Activated T-cell treated with anti-CD3 and anti-CD28 coated beads for 1 hour (primary cell): ENCODE measurements at places on chromosomes 6 and 20.

GRCh38 chr6:53734473-53735299 is 60.1 kb upstream of the LRRC1 start:
- DNase-seq: no peak

DNA sequence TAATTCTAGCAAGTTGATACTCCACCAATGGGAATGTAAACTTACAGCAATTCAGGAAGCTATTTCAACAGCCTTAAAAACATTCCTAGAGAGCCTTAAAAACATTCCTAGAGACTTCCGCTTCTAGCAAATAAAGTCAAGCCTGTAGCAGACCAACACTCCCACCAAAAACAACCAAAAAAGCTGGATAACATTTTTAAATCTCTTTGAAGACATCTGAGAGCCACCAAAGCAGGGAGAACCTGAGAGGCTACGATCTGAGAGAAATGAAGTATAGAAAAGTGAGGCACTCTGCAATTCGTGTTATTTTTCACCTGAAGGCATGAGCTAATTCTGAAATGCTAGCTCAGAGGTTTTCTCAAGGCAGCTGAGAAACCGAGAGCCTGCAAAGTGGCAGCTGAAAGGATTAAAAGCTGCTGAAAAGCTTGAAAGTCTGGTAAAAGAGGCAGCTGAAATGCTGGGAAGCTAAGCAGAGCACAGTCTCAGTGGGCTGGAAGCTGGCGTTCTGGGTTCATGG is 20.9 kb downstream of the GPR63 start:
- DNase-seq: no peak

DNA sequence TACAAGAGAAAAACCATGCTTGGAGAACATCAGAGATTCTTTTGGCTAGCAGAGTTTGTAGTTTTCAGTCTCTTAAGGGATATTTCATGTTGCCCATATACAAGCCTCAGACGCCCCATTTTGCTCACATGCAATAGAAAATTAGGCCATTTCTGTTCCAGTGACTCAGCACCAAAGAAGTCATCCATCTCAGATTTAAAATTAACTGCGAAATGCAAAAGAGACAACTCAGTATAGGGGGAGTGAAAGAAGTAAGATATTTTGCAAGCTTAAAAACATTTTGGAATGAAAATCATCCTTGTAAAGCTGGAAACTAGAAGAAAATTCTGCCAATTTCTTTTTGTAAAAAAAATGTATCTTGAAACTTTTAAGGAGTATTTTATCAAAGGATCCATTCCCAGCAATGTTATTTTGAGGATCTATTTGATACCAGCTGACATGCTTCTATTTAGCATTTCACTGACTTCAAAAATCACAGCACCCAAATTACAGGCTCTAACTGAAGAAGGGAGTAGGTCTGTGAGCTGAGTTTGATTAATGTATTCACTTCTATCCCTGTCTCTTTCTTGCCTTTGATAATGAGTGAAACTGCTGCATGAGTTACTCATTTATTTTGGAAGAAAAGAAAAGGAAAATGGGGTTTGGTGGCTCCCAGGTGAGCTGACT is 223.7 kb upstream of the SULF2 start:
- DNase-seq: no peak

GRCh38 chr6:50185006-50185405 is 135.3 kb upstream of the DEFB112 start:
- no peak for DNase-seq

DNA sequence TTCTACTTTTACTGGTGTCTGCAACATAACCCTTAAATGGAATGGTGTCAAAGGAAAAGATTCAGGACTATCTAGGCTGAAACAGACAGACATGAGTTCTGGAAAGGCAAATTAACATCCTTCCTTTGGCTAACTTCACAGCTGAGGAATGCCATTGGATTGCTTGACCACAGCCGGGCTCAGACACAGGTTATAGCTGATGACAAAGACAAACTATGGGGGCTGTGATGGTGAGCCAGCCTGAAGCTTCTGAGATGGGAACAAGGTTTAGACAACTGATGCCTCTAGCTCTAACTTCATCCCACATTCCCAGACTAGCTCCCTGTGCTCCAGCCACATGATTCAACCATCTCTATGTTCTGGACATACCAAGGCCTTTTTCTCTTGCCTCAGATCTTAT is 15.3 kb downstream of the POLR1C start:
- DNase-seq: no peak

DNA sequence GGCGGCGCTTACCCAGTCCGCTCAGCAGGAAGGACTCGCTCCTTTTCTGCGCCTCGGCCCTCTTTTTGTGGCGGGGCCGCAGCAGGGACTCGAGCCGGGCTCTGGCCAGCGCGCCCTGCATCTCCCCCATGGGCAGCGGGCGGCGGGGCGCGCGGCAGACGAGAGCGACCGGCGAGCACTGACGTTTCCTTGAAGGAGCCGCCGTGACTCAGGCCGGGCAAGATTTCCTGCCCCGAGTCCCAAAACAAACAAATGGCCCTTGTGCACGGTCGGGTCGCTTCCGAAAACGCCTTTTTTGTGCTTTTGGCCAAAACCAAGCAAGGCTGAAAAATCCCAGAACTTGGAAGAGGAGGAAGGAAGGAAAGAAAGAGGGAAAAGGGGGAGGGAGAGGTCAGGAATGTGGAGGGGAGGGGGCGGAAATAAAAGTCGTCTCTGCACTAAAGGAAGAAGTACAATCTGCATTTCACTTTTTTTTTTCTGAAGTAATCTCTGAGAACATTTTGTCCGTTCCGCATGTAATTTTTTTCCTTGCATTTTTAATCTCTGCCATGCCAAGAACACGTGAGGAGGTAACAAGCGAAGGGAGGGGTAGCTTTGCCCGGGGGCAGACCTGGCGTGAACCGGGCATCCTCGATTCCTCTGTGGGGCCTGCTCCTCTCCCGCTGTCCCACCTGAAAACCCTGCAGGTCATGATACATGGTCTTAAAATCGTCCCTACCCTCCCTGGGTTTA is 123.3 kb upstream of the SLC2A12 start:
- peak; percentile 29 for DNase-seq

DNA sequence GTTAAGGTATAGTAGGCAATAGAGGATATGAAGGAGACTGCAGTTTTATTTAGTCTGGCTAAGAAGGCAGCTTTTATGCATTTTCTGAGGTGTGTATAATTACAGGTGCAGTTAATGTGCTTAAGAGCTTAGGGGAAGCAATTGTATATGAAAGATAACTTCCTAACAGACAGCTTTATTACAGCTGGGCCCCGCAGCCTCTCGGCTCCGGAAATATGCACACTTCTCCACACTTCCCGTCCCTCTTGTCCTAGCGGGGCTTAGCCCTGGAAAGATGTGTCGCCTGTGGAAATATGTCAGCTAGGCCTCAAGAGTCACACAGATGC is 178.4 kb upstream of the ARID1B start:
- no peak for DNase-seq

DNA sequence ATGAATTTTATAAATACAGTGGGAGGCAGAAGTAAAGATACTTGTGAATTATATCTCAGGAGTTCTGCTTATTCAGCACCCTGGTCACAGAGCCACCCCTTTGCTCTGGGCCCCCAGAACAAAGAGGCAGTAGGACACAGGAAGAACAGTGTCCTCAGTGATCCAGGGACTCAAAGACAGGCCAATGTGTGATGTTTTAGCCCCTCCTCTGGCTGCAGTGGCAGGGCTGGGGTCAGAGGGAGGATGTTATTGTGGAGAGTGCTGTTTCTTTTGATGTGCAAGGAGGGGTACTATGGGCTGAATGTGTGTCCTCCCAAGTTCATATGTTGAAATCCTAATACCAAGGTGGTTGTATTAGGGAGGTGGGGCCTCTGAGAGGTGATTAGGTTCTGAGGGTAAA is 74.1 kb upstream of the MAP3K7 start:
- DNase-seq: no peak

DNA sequence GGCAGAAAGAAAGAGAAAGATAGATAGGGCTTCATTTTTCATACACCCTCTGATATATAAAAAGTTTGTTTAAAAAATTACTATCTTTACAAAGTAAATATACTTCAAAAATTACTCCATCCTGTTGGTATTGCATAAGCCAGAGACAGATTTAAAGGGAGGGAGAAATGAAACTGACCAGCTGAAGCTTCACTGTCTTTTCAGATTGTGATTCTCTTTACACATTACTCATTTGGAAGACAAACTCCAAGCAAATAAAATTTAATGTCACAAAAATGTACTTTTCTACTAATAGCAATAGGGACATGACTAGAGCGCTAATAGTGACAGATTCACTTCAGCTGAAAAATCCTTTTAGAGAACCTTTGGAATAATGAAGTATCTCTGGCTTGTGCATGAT is 38.6 kb upstream of the MARCKS start:
- DNase-seq: no peak

- DNase-seq: no peak
These were observed 114.4 kb upstream of the MAP3K7 start for GRCh38 chr6:90701146-90701781.

DNA sequence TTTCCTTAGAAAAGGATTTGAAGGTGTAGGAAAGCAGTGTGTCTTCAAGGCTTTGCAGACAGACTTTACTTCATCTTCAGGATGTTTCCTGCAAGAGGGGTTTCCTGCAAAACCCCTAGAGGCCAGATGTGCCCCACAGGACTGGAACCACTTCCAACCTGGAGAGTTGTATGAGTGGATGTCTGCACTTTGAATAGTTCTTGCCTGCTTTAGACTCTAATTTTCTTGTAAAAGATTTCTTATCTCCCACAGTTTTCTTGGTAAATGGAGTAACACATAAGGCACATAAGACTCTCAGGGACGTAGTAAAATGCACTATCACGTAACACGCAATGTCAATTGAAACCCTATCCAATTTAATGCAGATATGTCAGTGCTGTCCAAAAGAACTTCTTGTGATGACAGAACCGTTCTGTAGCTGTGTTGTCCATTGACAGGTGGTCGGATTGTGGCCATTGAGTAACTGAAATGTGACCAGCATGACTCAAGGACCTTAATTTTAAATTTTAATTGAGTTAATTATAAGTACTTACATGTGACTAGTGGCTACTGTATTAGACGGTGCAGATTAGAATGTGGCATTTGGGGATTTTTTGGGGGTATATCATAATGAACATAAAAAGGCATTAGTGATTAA is 118.7 kb downstream of the JARID2 start:
- DNase-seq: no peak

- DNase-seq: no peak
These were observed 59.5 kb upstream of the RNF144B start for GRCh38 chr6:18327626-18328025.

DNA sequence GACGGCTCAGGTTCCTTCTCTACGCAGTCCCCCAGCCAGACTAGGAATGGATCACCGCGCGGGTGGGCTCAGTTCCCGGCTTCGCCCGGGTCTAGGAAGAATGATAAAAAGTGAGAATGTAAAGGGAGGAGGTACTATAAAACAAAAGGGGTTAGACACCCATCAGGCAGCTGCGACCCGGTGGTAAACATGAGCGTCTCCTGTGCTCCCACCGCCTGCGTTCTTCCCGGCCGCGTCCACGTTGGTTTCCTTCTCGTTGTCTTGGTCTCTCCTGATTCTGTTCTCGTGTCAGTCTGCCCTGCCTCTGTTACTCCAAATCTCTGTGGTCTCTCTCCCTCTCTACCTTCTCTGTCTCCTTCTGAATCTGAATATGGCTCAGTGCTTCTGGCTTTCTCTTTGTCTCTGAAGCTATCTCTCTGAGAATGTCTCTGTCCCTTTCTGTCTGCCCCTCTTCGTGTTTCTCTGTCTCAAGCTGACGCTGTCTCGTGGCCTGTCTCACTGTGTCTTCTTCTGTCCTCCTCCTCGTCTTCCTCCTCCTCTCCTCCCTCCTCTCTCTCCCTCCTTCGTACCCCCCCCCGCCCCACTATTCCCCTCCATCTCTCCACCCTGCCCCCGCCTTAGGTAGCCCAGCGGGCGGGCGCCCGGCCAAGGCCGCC is 41.6 kb upstream of the FOXP4 start:
- no peak for DNase-seq

DNA sequence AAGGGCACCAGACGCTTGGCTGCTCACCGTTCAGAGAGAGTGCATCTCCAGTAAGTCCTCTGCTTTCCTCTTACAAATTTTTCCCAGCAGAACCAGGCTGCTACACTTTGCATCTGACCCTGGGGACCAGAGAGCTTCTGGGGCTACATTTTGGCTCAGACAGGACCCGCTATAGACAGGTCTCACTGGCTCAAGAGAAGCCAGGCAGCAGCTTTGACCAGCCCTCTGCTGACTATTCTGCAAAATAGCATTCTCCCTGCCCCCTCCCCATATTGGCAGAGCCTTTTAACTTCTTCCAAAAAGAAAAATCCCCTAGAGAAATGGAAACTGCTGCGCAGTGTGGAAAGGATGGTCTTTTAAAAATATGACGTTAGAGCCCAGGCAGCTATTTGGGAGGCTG is 37.2 kb downstream of the CPXM1 start:
- no peak for DNase-seq

DNA sequence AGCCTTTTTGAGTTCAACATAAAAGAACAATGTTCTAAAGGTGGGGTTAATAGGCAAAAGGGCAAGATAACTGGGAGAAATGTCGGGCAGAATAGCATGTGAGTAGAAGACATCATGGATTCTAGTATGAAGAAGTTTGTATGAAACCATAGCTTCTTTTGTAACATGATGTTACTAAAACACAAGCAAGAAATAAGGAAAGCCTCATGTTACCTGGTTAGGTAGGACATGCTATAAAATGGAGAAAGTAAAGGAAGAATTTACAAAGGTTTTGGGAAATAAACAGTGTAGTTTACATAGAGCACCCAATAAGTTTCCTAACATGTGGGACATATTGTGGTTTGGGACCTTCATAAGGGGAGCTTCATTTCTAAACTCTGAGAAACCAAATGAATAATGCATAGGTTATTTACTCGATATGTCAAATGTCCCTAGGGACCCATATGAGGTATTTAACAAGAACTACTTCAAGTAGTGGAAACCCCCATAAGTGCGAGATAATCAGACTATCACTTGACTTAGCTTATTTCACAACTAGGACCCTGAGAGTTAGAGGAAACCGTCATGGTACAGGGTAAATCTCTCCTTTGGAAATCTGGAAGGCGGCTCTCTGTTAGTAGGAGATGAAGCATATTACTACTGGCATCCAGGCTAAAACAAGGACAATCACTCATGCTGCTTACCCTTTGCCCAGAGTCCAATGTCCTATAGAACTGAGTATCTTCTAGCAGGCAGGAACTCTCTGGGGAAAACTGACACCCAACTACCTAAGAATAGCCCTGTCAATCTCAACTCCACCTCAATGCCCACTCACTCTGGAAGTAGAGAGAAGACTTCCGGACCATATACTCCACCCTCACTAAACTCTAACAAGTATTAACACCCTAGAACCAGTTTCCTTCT is 57.5 kb downstream of the ILRUN start:
- no peak for DNase-seq

- no peak for DNase-seq
These were observed 89.2 kb downstream of the TRMT11 start for GRCh38 chr6:126075335-126076071.

GRCh38 chr6:148689168-148689567 is 57.7 kb upstream of the UST start:
- no peak for DNase-seq

DNA sequence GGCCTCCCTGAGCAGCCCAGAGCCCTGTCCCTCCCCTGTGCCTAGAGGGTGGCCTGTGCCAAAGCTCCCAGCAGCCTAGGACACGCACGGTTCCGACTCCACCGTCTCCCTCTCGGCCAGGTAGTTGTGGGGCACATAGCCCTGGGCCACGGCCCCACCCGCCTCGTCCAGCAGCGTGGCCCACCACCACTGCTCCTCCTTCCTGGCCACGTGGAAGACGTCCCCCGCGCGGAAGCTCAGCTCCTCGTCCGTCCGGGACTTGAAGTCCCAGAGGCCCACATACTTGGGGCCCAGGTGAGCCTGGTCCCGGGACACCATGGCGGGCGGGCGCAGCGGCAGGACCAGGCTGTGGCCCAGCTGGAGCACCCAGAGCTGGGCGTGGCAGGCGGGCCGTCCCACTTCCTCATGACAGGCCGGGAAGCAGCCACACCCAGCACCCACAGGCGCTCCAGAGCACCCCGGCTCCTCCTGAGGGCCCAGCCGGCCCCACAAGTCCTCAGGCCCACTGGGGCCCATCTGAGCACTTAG is at the start of gene PTK6:
TSS of gene PTK6 (minus strand) at position 380 of the 528 bp plus-strand sequence. CDS start at position 318, 62 bp downstream.
- DNase-seq: no peak
